Activated CD8-positive, alpha-beta memory T cell treated with anti-CD3 and anti-CD28 coated beads, Interleukin-2, amount 10 ng/mL, durations not matched to agents 7 days and 5 days (primary cell): ENCODE measurements at places on chromosomes 4 and X. TPM values are rescaled to one million over a fixed set of nuclear protein-coding genes. Genes with fewer than 3 reads are reported as not detected.

Gene F11
- total RNA-seq: not detected

Gene TASL
- total RNA-seq: 3.2 TPM

Gene BMX
- not detected for total RNA-seq

Gene ZNF185
- total RNA-seq: 0.93 TPM

Gene PCYT1B
- total RNA-seq: not detected

Gene UCHL1
- 0.85 TPM for total RNA-seq

Gene MTMR8
- total RNA-seq: 4.6 TPM

Gene APLN
- 0.15 TPM for total RNA-seq

Gene EVC2
- 1.4 TPM for total RNA-seq

Gene DGKK
- not detected for total RNA-seq

Gene PTPN13
- 0.67 TPM for total RNA-seq

Gene SMIM10
- 1.1 TPM for total RNA-seq

Gene UGT2B11
- total RNA-seq: not detected

Gene TRIM2
- total RNA-seq: not detected

Gene ARHGAP36
- not detected for total RNA-seq

Gene COL25A1
- total RNA-seq: not detected

Gene PNMA3
- 2.2 TPM for total RNA-seq

Gene AR
- total RNA-seq: 0.06 TPM

Gene ZNF711
- 0.26 TPM for total RNA-seq

Gene NSUN7
- 0.55 TPM for total RNA-seq

Gene CCKAR
- total RNA-seq: not detected

Gene ASB12
- total RNA-seq: 0.33 TPM

Gene CXCL9
- 0.07 TPM for total RNA-seq

Gene PABPC1L2B
- not detected for total RNA-seq

Gene GC
- total RNA-seq: not detected

Gene RGS12
- 5.0 TPM for total RNA-seq

Gene PSAPL1
- total RNA-seq: not detected
